ENCODE measurements at places on chromosomes 12 and 14. TPM values are rescaled to one million over a fixed set of nuclear protein-coding genes. Genes with fewer than 3 reads are reported as not detected.

FOXN4 gene
- not detected for total RNA-seq

SMOC1 gene
- not detected for total RNA-seq

RNF31 gene
- 160 TPM for total RNA-seq

PARPBP gene
- 28.4 TPM for total RNA-seq

SYCP3 gene
- 0.35 TPM for total RNA-seq

WIF1 gene
- total RNA-seq = not detected

NRIP2 gene
- total RNA-seq = not detected

PYGL gene
- total RNA-seq = not detected

HSPB8 gene
- not detected for total RNA-seq

DNA sequence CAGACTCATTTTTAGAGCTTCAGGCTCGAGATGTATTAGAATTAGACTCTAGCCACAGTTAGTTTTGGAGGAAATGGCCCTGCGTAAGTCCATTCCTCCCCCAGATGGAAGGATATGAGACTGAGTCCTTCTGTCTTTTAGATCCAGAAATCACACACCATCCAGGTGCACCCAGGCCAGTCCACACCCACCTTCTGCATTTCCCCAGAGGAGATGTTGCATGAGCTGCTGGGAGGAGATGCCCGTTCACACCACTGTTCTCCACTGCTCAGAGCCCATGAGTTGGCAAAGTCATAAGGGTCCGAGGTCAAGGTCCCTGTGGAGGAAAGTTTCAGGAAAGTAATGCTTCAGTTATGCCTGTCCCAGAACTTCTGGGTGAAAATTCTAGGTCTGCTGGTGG lies 29.2 kb downstream of the VWF start:
- DNase-seq = no peak

- DNase-seq = no peak
Observed at GRCh38 chr14:63486738-63487137, 56.4 kb downstream of the PPP2R5E start.

- DNase-seq = no peak
Observed at GRCh38 chr12:3171195-3171591, 94.0 kb downstream of the TSPAN9 start.

DNA sequence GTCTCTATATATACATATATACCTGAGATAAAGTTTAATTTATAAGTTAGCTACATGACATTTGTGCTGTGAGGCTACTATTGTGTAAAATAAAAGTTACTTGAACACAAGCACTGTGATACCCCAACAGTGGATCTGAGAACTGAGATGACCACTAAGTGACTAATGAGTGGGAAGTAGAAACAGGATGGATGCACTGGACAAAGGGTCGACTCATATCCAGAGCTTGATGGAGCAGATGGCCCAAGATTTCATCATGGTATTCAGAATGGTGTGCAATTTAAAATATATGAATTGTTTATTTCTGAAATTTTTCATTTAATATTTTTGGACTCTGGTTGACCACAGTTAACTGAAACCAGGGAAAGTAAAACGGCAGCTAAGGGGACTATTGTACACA lies 908.6 kb upstream of the MDGA2 start:
- DNase-seq = no peak

GRCh38 chr12:88419794-88420193 lies 160.5 kb downstream of the KITLG start:
- no peak for DNase-seq

- no peak for DNase-seq
Observed at GRCh38 chr12:65443038-65443437, 164.6 kb downstream of the MSRB3 start.

- no peak for DNase-seq
Observed at GRCh38 chr12:113263431-113263963, 42.2 kb downstream of the TPCN1 start.

GRCh38 chr14:50608302-50608851 lies 48.4 kb downstream of the ATL1 start:
- DNase-seq = no peak

DNA sequence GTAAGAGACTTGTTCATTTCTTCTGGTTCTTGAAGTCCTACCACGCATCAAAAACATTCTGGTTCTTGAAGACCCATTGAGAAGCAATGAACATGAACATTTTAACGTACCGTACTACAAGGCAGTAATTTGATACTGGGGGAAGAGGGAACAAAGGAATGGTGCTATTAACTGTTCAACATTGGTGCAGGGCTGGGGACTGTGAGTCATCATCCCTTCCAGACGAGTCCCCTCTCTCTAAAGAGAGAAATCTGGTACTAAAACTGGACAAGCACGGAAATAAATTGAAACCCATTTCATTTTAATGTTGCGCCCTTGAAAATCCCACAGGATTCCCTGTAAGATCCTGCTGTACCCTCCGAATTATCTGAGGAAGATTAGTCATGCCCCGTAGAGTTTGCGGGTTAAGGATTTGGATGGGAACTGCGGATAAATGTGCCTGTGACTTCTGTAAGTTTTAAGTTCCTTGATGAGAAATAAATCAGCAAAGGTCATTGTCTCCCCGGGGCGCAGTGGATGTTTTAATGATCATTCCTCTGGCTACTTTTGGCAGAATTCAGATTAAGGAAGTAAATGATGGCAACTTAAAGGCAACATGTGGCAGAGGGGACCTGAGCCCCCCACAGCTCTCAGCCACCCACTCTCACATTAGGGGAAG lies 78.6 kb downstream of the KCNK13 start:
- no peak for DNase-seq

GRCh38 chr12:26633591-26634210 lies 199.3 kb downstream of the ITPR2 start:
- DNase-seq = no peak

Measured in activated CD4-positive, alpha-beta T cell treated with anti-CD3 and anti-CD28 coated beads, Interleukin-2, amount 10 ng/mL, durations not matched to agents 7 days and 5 days (primary cell).